ENCODE measurements at places on chromosomes 7 and 10.

DNA sequence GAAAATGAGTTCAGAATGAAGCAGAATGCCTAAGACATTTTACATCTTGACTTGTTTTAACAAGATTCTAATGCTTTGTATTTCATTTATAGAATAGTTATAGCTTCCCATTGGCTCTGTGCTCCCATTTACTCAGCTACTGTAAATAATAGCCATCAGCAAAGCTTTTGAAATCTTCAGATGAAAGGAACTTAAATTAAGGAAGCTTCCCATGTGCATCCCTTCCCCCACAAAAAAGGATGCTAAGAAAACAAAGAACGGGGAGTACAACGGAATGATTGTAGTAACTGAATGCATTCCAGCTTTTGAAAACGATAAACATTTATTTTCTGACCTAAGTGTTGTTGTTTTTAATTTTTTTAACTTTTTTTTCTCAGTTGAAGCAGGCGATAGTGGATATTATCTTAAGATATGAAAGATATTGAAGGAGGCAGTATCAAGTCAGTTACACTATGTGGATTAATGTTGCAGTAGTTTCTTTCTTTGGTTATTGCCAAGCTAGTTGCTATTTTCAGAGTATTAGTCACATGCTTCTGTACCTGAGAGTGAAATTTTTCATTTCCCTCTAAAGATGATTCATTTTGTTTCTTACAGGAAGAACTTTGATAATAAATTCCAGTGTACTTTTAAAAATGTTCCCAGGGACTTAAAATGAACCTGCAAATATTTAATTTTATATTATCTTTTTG lies 129.2 kb downstream of the KCND2 start:
- no peak for DNase-seq

GRCh38 chr10:672203-672602 lies 17.3 kb downstream of the DIP2C start:
- DNase-seq: no peak

- no peak for DNase-seq
These were observed 8.1 kb downstream of the ADAM8 start for GRCh38 chr10:133268532-133268931.

DNA sequence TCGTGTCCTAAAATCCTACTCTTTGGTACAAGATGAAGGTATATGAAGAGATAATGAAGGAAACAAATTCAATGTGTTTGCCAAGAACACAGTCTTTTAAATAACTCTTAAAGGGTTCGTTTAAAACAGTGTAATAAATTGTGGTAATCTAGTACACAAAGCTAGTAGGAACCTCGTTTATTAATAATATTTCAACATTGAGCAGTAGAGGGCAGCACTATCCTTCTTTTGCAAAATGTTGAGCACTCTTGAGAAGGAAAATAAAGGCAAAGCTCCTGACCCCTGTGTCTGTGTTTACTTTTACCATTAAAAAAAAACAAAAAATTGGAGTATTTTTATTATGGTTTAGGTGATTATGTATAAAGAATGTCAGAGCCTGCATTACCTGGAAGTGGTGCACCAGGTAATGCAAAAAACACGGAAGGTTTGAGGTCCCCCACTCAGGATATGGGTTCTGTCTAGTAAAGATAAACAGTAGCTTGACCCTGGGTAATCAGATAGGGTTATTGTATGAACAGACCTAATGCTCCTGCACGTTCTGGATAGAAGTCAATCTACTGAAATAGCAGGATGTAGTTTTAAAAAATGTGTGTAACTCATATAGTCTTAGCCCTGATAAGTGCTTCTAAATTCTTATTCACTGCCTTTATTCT lies 5.7 kb upstream of the GOT1 start:
- no peak for DNase-seq
